ENCODE measurements at places on chromosomes 1 and 21.

GRCh38 chr1:192933744-192934143, 124.9 kb downstream of the RGS2 start:
- DNase-seq: no peak

- DNase-seq: no peak
Measured at GRCh38 chr21:45108808-45109781, 34.7 kb downstream of the ADARB1 start.

DNA sequence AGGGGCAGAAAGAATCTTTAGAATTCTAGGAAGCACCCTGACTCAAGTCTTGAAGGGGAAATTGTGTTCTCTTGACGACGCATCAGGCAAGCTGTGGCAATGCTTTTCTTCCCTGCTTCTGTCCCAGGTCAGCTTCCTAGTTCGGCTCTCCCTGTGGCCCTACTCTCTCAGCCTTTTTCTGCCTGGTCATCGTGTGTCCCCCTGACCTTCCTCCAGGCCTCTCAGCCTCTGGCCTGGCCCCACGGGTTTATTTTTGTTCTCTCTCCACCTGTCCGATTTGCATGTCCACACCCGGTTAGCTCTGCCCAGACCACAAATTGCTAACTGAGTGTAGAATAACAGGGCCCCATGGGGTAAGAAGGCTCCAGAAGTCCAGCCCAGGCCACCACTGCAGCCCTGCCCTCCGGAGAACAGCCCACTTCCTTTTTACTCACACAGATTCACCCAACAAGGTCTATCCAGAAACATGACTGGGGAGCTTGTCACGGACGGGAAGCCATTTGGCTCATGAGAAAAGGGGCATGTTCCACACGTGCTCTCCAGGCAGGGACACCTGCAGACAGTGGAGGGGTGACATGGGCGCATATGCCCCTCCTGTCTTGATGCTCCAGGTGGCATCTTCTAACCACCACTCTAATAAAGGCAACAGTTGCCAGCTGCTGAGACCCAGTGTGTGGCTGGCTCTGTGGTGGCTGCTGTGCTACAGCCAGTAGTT, 9.8 kb downstream of the KCNN3 start:
- DNase-seq: peak; percentile 66

GRCh38 chr1:86997538-86997937, 83.1 kb downstream of the HS2ST1 start:
- no peak for DNase-seq

GRCh38 chr1:212506666-212507065, 73.9 kb downstream of the NENF start:
- DNase-seq: no peak

GRCh38 chr1:19166066-19166465, 44.0 kb downstream of the UBR4 start:
- DNase-seq: no peak

DNA sequence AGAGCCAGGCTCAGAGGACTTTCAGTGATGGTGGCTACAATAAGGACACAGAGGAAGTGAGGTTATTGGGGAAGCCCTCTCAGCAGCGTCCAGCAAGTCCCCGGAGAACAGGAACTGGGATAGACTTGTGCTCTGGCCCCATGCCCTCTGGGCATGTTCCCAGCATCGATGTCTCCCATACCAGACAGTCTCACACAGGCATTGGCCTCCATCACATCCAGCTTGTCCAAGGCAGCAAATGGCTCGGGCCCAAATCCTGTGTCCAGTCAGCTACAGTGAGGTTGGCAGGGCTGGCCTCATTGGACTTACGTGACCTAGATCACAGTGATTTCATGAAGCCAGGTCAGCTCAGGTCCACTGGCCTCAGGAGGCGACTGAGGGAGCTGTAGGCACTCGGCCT, 19.6 kb upstream of the TMEM54 start:
- no peak for DNase-seq

DNA sequence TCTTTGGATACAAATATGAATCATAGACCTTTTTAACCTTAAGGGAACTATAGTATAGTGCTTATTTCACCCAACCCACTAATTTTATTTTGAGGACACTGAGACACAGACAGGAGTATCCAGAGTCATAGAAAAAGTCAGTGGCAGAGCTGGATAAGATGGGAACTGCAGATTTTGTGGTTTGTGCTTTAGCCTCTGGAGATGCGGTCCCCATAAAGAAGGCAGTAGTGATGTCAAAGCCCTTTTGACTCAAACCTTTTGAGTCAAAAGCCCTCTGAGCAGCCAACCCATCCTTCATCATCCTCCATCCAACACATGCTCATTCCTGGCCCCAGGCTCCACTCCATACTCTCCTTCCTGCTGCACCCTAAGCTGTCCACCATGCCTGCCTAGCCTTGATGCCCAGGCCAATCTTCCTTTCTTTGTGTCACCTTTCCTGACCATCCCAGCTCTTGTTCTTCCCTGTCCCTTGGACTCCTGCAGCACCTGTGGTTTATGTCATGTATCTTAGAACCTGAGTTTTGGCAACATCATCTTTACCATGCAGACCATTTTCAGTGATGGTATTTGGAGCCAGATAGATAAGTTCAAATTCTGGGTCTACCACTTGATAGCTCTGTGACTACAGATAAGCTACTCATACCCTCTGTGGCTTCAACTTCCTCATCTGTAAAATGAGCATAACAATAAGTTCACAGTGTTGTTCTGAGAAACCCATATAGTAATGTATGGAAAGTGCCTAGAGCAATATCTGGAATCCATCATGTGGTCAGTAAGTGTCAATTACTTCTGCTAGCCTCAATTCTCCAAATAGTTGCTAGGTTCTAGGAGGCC, 20.1 kb downstream of the SLAMF1 start:
- no peak for DNase-seq

DNA sequence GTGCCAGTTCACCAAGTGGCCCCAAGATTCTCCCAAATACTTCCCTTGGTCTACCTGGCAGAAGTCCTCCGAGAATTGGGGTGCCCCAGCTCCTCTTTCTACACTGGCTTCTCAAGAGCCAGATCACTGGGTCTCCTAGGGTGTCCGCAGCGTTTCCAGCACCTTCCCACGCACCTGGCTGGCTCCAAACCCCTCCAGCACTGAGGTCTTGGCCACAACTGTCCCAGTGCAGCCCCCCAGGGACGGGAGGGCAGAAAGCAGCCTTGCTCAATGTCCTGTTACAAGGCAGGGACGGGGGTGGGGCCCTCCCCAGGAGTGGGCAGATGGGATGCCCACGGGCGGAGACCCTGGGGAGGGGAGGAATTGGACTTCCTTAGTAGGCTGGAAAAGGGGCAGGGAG, 1.1 kb downstream of the ECE1 start:
- DNase-seq: no peak

DNA sequence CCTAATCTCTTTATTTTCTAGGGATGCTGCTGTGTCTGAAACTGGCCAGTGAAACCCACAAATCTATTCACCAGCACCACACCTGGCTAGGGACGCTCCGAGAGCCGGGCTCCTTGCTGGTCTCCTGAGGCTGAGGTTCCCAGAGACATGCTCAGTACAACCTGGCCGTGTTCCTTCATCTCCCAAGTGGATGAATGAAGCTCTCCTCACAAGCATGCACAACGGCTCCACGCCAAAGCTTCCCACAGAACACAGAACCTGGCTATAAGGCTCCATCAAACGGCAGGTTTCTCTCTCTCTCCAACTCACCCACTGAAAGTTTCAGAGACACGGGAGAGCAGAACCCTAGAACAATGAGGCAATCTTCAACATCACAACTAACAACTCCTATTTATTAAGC, 82.3 kb downstream of the TIAM1 start:
- no peak for DNase-seq

- no peak for DNase-seq
Measured at GRCh38 chr21:16418642-16419041, 688.9 kb downstream of the USP25 start.

DNA sequence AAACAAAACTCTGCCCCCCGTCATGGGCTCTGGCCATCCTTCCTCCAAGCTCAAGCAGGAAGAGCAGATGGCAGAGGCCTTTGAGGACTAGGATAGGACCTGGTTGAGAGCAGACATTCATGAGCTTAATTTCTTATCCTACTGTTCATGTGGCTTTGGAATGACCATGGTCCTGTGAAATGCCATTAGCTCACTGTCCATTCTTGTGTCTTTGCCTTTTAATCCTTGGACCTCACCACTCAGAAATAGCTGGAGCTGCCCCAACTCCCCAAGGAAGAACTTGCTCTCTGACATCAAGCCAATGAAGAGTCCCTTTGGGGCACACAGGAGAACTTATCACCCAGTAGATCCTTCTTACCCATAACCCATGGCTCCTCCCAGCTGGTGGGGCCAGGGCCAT, 11.6 kb upstream of the FAM20B start:
- no peak for DNase-seq

Data from femur (tissue), 1 donor.